Activated naive CD4-positive, alpha-beta T cell (primary cell): ENCODE measurements at places on chromosomes 6 and 20.

- no peak for DNase-seq
Measured at GRCh38 chr6:107517274-107517673, 27.4 kb downstream of the SOBP start.

DNA sequence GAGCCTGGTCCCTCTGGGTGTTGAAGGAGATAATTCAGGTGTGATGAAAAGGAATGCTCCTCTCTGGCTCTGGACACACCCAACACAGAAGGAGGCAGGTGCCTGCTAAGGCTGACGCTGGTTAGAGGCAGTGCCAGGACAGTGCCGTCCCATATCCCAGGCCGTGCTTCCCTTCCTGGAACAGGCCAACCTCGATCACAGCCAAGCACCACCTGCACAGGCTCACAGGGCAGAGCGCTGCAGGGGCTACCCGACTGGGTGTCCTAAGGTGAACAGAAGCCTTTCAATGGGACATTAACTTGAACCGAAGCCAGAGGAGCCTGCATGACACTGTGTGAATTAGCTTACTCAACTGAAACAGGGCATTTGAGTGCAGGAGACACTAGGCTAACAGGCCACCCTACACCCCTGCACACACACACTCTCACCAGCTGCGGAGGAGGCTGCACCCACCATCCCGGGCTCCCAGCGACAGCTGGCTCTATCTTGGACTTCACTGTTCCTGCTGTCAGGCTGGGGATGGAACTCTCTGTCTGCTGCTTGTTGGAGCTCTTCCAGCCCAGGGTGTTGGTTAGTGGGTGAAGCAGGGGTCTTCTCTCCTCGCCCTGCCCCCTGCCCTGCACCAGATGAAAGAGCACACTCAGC is 347.2 kb downstream of the TAF4 start:
- no peak for DNase-seq

- DNase-seq = no peak
Measured at GRCh38 chr6:143536461-143536865, 24.9 kb upstream of the FUCA2 start.

DNA sequence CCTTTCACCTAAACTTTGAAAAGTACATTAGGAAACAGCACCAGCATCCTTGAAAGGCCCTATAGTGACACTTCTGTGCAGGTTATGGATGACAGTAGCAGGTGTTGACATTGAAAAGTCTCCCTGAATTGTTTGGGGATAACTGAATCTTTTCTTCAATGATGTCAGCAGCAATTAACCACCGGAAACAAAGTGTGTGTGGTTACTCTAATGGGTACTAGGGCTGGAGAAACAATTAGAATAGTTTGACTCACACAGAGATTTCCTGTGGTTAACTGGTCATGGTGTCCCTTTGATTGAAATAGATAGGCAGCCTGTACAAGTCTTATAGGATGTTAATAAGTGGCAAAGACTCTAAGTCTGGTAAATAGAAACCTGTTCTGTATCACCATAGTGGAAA is 189.1 kb downstream of the TBX18 start:
- DNase-seq = no peak

GRCh38 chr6:74671558-74672025 is 534.3 kb downstream of the COL12A1 start:
- no peak for DNase-seq

DNA sequence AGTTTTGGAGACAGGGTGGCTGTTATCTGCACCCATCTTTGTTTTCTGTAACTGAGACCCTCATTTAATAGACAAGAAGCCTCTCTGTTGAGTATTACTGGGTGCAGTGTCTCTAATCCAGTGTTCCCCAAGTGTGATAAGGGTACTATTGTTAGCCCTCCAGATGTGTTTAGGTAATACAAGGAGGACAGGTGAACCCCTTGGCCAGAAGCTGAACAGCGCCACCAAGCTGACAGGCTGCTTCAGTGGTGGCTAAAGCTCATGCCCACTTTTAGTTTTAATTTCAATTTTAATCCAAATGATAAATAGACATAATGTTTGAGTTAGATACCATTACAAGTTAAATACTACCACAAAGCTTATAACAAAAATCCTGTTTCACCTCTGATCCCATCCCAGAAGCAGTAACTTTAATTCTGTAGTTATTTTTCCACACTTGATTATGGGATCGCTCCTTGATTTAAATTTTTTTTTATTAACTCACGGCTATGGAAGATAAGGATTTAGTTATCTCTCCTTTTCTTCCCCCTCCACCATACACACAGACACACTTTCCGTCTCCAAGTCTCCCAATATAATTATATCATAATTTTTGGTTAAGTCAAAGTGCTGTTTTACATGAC is 8.4 kb upstream of the STK35 start:
- DNase-seq = no peak

DNA sequence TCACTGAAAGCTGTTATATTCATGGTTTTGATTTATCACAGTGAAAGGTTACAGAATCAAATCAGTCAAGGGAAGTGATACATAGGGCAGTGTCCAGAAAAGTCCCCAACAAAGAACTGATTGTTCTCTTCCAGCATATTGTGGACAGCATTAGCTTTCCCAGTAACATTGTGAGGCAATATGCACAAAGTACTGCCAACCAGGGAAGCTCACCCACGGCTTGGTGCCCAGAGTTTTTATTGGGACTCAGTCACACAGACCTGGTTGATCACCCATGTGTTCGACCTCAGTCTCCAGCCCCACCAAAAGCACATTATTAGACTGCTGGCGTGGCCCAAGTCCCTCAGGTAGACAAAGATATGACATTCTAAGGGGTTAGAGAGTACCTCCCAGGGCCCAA is 76.0 kb downstream of the LCA5 start:
- no peak for DNase-seq

DNA sequence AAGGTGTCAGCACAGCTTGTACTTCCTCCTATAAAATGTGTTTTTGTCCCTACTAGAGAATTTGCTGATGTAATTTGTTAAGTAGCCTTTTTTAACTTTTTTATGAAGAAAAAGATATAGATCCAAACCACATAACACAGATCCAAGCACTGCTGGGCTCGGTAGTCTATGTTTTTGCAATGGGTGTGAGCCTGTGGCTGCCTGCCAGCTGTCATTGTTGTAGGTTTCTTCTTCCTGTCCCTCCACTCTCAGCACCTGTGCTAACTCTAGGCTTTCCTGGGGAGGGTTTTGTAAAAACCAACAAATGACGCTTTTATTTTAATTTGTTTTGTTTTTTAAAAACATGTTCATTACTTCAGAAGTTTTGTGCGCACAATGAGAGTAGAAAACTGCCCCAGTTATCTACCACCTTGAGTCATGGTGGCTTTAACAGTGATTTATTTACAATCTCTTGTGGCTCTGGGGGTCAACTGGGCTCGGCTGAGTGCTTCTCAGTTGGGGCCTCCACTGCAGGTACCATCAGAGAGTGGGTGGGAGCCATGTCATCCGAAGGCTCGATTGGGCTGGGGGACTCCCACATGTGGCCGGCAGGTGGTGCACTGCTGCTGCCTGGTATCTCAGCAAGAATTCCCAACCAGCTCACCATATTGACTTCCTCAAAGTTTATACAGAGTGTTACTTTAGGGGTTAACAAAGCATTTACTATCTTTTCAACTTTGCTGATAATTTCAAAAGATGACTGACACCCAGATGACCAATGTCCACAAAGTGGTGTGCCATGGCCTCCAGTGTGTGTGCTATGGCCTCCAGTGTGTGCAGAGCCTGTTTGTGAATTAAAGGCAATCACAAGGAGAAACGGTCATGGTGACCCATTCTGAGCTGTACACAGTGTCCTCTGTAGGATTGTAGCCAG is 3.0 kb upstream of the CCR6 start:
- DNase-seq = no peak

DNA sequence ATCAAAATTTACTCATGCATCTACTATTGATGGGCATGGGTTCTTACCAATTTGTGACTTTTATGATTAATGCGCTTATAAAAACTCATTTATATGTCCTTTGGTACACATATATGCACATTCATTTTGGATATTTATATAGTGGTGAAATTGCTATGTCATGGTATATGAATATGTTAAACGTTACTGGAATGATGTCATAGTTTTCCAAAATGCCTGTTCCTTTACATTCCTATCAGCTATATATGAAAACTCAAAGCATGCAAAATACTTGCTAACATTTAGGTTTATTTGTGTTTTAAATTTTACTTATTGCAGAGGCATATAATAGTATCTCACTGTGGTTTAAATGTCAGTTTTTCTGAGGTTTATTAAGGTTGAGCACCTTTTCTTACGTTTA is 1403.1 kb downstream of the HACE1 start:
- no peak for DNase-seq

GRCh38 chr6:157188213-157188612 is 135.1 kb downstream of the TMEM242 start:
- no peak for DNase-seq

GRCh38 chr6:88008411-88008810 is 39.2 kb upstream of the SPACA1 start:
- no peak for DNase-seq

DNA sequence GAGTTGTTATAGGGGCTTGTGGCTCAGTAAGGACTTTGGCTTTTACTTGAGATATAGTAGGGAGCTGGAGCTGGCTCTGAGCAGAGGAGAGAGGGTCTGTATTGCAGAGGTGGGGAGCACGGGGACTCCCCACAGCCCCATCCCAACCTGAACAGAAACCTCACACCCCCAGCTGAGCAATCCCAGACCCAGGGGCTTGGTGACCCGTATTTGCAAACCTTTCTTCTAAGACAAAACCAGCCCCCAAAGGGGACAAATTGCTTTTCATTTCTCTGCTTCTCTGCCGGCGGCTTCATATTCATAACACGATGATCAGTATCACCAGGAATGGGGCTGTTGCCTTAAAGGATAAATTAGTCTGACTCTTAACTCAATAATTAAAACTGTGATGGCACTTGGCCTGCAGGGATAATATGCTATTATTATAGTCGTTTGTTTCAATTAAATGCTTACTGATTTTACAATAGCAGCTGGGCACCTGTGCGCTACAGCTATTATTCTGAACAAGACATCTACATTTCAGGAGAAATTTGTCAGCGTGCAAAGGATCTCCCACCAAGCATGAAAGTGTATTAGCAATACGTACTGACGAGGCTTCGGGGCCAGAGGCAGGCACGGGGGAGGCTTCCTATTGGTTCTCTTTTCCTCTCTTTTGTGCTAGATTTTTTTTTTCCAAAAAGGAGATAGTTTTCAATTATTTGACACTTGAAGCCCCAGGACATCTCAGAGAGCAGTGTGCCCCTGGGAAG is 118.1 kb downstream of the TOX2 start:
- DNase-seq = no peak

DNA sequence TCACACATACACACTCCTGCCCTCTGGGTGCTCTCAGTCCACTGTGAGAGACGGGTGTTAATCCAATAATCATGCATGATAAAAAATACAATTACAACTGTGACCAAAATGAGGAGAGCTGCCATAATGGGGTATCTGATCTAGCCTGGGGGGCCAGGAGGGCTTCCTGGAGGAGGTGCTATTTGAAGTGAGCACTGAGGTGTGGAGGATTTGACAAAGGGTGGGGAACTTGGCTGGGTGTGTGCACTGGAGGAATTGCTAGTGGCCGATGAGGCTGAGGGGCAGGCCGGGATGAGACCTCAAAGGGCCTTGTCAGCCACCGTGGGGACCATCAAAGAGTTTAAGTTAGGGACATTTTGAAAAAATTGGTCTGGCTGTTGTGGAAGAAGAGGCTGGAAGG is 34.8 kb downstream of the VSTM2L start:
- DNase-seq = no peak

DNA sequence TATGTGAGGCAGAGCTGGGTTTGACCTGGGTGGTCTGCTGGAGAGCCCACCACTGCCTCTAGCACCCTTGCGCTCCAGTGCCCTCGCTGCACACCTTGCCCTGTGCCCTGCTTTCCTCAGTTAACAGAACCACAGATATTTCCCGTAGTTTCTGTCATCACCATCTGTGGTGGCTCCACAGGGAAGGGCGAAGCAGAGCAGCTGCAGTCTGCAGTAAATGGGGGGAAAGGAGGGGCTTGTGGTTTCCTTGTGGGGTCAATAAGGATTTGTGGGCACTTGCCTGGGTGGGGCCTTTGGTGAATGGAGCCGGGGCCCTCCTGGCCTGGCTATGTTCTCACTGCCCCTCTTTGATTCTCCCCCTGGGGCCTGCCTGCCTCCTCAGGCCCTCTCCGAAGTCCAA is 21.2 kb upstream of the CCDC167 start:
- no peak for DNase-seq
